Stimulated activated CD4-positive, alpha-beta T cell treated with anti-CD3 and anti-CD28 coated beads, TNF-alpha, amount 100 ng/mL, for 1 hour (primary cell): ENCODE measurements at places on chromosomes 1 and 21.

DNA sequence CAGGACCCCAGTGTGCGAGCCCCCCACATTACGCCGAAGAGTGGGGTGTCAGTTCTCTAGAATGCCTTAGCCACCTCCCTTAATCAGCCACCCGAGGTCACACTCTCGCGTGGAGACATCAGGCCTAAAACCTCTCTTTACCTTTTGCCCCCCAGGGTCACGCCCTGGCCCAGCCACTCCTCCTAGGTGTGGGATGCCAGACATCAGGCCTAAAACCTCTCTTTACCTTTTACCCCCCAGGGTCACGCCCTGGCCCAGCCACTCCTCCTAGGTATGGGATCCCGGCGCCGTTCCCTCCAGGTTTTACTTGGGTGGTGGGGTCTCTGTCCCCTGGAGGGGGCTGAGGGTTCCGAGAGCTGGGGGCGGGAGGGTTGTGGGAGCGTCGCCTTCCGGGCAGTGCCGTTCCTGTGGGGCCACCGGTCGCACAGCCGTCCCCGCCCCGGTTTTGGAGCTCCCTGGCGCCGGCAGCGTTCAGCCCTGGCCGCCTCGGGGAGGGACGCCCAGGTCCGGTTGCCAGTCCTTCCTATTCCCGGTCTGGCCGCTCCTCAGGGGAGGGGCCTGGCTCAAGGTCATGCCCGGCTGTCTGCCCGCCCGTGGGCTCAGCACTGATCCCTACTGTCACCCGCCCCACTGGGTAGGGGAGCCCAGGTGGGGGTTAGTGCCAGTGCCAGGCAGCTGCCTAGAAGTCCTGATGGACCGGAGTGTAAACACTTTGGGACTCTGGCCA lies 882 bp downstream of the VPS13D start:
- DNase-seq = no peak

DNA sequence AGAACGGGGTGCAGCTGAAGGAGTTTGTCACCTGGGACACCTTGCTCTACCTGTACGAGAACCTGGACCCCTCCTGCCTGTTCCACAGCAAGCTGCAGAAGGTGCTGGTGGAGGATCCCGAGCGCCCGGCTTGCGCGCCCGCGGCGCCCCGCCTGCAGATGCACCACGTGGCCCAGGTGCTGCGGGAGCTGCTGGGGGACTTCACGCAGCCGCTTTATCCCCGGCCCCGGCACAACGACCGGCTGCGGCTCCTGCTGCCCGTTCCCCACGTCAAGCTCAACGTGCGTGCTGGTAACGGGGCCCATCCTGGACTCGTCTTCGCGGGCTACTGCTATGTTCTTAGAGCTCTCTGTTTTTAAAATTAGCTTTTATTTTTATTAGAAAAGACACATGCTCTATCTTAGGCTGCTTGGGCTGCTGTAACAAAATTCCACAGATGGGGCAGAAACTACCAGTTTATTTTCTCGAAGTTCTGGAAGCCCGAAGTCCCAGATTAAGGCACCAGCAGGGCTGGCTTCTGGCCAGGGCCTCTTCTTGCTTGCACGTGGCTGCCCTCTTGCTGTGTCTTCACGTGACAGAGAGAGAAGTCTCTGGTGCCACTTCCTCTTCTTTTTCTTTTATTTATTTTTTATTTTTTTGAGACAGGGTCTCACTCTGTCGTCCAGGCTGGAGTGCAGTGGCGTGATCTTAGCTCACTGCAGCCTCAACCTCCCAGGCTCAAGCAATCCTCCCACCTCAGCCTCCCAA lies 38.1 kb downstream of the TRPM2 start:
- DNase-seq = no peak

DNA sequence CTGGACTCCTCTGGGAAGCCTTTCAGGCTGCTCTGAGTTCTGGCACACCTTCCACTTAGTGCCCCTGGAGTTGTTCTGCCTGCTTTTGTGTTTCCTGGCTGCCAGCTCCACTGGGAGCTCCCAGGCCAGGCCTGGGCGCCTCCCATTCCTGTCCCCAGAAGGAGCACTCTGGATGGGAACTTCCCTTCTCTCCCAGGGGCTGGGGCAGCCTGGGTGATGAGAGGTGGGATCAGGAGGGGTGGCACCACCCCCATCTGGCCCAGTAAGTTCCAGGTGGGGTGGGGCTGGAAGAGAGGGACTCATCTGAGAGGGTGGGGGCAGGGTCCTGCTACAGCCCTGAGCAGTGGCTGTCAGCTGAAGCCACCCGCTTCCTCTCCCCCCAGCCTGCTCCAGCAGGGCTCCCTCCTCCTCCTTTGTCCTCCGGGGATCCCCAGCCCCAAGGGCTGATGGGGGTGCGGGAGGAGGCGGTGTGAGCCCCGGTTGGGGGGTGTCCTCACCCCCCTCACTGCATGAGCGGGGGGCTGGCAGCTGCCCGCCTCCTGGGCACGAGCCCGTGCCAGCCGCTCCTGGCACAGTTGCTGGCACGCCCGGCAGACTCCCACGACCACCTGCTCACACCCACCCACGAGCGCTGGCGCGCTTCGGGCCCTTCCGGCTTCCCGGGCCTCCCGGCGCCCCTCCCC lies 4.7 kb downstream of the FOXO6 start:
- DNase-seq = no peak

GRCh38 chr1:246295340-246295739 lies 211.7 kb downstream of the SMYD3 start:
- DNase-seq = no peak

- DNase-seq = no peak
These were observed 80.3 kb upstream of the EXO1 start for GRCh38 chr1:241767737-241768136.

DNA sequence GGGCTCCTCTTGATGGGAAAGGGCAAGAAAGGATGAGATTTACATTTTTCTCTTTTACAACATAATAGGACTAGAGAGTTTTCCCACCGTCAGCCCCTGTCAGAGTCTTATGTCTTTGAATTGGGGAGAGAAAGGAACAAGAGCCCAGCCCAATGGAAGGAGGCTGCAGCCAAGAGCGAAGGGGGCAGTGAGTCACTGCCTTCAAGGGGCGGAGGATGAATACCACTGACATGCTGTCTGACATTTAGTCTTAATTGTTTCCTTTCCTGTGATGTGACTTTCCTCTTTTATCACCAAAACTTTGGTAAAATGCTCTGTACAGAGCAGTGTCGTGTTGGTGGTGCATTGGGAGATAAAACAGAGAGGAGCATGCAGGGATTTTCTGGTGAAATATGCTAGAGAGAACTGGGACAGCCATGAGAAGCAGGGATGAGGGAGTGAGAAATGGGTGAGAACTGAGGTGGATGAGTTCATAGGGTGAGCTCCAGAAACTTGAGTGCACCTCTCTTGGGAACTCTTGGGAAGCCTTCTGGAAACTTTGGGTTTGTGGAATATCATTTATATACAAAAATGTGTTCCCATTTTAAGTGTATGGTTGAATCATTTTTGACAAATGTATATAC lies 179.9 kb upstream of the FGGY start:
- DNase-seq = no peak

GRCh38 chr1:53413175-53414001 lies 45.8 kb upstream of the DMRTB1 start:
- peak; percentile 45 for DNase-seq

DNA sequence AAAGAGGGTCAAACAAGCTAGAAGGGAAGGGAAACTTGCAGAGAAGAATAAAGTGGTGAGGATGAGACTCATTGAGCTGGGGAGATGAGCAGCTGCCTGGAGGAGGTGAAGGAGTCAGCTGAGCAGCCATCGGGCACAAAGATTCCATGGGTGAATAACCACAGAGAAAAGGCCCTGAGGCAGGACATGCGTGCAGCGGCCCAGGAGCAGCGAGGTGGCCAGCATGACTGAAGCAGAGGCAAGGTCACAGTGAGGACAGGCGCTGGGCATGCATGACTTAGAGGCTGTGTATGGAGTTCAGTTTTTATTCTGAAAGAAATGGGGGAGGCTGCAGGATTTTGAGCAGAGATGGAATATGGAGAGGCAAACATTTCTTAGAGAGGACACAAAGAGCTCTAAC lies 24.9 kb downstream of the OLFML2B start:
- DNase-seq = no peak

DNA sequence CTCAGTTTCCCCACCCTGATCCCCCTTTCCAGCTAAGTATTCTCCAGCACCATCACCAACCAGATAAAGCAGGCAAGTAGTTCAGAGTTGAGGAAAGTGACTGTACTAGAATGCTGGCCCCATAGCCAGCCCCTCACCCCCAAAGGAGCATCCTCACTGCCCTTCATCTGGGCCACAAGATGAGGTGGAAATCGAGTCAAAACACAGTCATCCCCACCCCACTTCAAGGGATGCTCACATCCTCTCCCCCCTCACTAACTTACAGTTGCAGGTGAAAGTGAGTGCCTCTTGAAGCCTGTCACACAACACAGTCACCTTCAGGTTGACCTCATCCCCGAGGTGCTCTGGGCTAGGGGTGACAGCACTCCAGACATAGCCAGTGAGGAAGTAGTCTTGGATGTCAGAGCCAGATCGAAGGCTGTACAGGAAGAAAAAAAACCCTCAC lies 30.4 kb downstream of the PIK3C2B start:
- DNase-seq = no peak

GRCh38 chr1:87330057-87330884 lies 1.6 kb downstream of the LMO4 start:
- no peak for DNase-seq

DNA sequence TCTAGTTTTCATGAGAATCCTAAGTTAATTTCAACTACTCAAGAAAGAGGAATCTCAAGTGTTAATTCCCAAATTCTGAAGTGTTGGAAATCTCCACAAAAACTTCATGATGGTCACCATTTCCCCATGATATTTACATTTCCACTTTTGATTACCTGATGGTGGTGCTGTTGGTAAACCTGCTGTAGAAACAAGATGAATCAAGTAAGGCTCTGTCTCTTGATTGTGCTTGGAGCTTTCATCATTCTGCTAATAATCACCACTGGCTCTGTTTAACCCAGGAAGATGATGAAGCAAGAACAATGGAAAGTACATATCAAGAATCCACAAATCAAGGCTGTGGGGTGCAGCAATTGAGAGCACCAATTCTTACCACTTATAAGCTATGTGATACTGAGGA lies 77.8 kb downstream of the C4BPA start:
- DNase-seq = no peak

DNA sequence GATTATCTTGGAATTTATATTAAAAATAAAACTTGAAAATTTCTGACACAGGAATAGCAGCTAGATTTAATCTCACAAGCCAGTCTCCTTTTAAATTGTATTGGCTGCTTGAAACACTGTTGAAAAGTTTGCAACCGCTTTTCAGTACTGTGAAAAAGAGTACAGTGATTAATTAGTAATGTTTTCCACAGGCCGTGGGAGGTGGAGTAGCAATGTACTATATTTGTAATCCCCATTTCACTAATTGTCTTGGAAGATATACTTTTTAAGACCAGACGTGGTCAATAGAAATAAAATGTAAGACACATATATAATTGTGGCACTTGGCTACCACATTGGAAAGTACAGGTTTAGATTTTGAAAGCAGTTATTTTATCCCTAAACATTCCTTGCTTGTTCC lies 40.8 kb upstream of the MYOCOS start:
- DNase-seq = no peak

- DNase-seq = no peak
These were observed 343.9 kb upstream of the DPYD start for GRCh38 chr1:98264727-98265126.

DNA sequence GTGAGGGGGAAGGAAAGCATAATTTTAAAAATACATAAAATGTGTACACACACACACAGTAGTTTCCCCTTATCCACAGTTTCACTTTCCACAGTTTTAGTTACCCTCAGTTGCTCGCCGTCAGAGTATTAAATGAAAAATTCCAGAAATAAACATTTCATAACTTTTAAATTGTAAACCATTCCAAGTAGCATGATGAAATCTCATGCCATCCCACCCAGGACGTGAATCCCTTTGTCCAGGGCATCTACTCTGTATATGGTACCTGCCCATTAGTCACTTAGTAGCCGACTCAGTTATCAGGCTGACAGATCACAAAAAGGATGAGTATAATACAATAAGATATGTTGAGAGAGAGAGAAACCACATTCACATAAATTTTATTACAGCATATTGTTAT lies 36.2 kb downstream of the EPS15 start:
- no peak for DNase-seq

DNA sequence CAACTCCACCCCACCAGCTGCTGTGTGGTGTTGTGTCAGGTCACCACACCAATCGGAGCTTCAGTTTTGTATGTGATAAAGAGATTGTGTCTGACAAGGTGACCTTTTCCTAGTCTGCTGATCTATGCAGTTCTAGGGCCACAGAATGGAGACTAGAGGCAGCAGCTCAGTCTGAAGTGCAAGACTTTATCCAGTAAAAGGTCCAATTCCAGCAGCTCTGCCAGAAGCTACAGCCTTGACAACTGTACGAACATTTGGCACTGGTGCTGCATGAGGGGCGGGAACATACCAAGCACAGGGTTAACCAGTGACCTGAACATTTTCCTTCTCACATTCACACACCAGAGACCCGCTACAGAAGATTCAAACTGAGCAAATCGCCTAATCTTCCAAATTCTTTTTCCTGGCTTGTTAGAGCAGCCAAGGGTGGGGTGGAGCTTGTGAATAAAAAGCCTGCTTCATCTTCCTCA lies 9.3 kb downstream of the FMO1 start:
- no peak for DNase-seq

DNA sequence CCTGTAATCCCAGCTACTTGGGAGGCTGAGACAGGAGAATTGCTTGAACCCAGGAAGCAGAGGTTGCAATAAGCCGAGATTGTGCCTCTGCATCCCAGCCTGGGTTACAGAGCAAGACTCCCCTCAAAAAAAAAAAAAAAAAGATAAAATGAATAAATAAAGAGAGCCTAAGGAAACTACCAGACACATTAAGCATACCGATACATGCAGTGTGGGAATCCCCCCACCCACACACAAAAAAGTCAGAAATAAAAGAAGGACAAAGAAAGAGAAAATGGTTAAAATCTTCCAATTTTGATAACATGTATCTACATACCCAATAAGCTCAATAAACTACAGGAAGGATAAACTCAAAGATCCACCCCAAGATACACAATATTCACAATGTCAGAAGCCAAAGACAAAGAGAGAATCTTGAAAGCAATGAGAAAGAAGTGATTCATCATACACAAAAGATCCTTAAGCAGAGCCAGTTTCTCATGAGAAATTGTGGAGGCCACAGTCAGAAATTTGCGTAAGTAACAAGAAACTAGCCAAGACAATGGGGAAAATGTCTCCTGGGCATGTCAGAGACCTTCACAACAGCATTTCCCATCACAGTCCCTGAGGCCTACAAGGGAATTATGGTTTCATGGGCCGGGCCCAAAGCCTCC lies 1197.0 kb downstream of the AMY1C start:
- no peak for DNase-seq
